Uterus (tissue), 4 donors: ENCODE measurements at places on chromosomes 2 and 18.

GRCh38 chr2:69683170-69683971, 39.8 kb upstream of the AAK1 start:
- H3K27me3 ChIP-seq, result no peaks in the 10 kb centered on the region
- no peaks in the 10 kb centered on the region for H3K36me3 ChIP-seq
- H3K4me1 ChIP-seq, result no peaks in the 10 kb centered on the region
- peak; percentile 80 for DNase-seq
- H3K4me3 ChIP-seq, result no peak overlapping the region

DNA sequence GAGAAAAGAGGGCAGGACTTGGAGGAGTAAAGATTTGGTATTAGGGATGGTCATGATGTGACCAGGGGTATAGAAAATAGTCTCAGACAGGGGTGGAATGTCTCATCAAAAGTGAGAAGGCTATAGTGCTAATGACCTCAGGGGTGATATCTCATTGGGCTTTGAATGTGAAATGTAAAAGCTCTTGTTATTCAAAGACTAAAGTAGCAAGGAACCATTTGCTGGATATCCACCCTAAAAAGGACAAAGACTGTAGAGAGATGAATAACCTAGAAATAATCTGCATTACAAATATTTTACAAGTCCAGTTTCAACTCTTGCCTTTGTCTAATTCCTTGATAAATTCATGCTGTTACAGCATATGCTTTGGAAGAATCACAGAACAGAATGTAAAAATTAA, 224.4 kb downstream of the ICOS start:
- H3K4me1 ChIP-seq, result no peaks in the 10 kb centered on the region
- no peak for DNase-seq
- no peaks in the 10 kb centered on the region for H3K27me3 ChIP-seq

GRCh38 chr2:150465703-150466569, 21.5 kb downstream of the RND3 start:
- no peaks in the 10 kb centered on the region for H3K27me3 ChIP-seq
- H3K27ac ChIP-seq, result peak overlapping the region; percentile 72
- DNase-seq, result no peak
- H3K4me3 ChIP-seq, result no peak overlapping the region
- no peaks in the 10 kb centered on the region for H3K36me3 ChIP-seq
- no peaks in the 10 kb centered on the region for H3K4me1 ChIP-seq

DNA sequence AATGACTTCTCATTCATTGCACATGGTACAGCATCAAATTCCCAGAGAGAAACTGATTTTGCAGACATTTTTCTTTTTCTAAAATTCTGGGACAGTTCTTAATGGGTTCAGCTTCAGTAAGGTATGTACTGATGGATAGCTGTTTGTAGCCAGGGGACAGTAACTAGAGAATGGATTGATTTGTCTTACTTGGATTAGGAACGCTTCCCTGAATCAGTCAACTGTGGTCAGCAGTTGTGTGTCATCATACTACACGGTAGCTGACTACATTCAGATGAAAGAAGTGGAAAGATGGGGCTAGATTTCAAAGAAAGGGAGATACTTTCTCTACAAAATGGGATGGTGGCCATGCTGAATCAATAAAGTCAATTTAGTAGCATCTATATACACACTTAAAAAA, 431.4 kb downstream of the GRB14 start:
- H3K4me3 ChIP-seq, result no peak overlapping the region
- DNase-seq, result no peak
- no peaks in the 10 kb centered on the region for H3K4me1 ChIP-seq
- no peak overlapping the region for H3K27ac ChIP-seq

DNA sequence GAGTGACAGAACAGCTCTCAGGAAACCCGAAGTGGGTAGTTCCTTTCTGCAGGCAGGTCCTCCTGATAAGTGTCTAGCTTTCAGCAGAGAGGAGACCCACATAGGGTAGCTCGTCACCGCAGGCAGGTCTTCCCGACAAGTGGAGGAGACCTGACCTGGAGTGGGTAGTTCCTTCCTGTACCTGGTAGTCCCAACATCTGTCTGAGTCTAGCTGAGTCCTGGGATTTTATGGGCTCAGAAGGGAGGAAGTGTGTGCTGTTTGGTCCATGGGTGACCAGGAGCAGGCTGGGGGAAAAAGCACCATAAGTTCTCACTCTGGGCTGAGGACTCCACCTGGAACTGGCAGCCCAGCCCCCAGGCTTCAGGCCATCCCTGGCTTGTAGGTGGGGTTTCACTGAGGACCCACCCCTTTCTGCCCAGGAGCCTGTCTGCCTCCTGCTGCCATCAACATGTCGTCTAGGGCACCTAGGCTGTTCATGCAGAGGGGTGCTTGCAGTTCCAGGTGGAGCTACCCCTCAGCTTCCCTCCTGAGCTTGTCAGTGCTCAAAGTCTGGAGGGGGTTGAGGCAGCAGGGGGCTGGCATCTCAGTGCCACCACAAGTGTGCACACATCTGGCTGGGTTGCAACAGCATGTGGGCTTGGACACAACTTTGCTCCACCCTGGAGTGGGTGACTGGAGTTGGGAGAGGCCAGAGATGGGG, 9.4 kb downstream of the DYSF start:
- no peak for DNase-seq
- no peaks in the 10 kb centered on the region for H3K4me1 ChIP-seq
- H3K4me3 ChIP-seq, result no peak overlapping the region
- H3K36me3 ChIP-seq, result no peaks in the 10 kb centered on the region
- no peak overlapping the region for H3K27ac ChIP-seq

- no peaks in the 10 kb centered on the region for H3K4me1 ChIP-seq
- no peaks in the 10 kb centered on the region for H3K27me3 ChIP-seq
- DNase-seq, result no peak
- H3K36me3 ChIP-seq, result no peaks in the 10 kb centered on the region
- H3K27ac ChIP-seq, result no peak overlapping the region
These were observed 231.5 kb upstream of the FBXO11 start for GRCh38 chr2:48137829-48138228.

DNA sequence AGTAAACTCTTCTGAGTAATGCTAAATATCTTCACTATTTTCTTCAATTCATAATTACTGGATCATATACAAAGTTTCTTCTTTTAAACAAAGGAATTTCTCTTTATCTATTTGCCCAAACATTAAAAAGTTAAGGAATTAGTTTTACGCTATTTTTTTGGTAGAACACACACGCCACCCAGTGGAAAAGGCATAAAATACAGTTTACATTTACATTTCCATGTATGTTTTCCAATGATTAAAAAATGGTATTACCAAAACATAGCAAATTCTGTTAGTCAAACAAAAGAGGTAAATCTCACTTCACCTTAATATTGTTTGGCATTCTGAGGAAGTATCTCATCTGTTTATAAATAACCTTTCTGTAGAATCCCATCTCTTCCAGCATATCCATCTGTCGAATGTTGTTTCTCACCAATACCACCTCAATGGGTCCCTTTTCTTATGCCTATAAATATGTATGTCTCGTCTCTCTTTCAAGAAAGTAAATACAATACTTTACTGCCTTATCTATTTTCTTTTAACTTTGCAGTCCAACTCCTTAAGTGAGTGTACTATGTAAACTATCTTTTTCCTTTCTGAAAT, 7.2 kb downstream of the BOLL start:
- no peaks in the 10 kb centered on the region for H3K36me3 ChIP-seq
- no peak overlapping the region for H3K4me3 ChIP-seq
- no peak overlapping the region for H3K27ac ChIP-seq
- DNase-seq, result no peak
- no peaks in the 10 kb centered on the region for H3K27me3 ChIP-seq

GRCh38 chr2:181107628-181107945, 127.2 kb downstream of the UBE2E3 start:
- H3K27me3 ChIP-seq, result no peaks in the 10 kb centered on the region
- no peak for DNase-seq
- no peak overlapping the region for H3K4me3 ChIP-seq

DNA sequence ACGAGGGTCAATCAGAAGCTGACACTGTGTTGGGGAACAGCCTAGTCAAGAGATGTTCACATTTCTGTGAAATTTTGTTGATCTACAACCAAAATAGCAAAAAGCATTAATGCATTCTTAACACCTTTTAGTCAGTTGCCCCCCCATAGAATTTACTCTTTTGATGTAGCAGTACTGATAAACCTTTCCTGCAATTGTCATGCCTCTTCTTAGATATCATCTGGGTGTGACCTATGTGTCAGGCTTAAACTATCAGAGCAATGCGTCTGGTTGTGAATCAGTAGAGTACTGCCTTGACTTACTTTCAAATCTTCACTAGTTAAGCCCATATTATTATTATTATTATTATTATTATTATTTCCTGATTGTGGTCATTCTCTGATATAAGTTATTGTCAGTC, 61.9 kb downstream of the GREB1L start:
- no peaks in the 10 kb centered on the region for H3K4me1 ChIP-seq
- no peak overlapping the region for H3K4me3 ChIP-seq
- no peak overlapping the region for H3K27ac ChIP-seq
- no peaks in the 10 kb centered on the region for H3K27me3 ChIP-seq
- DNase-seq, result no peak

GRCh38 chr18:47997338-47997780, 66.9 kb upstream of the SMAD2 start:
- no peak for DNase-seq
- no peak overlapping the region for H3K27ac ChIP-seq
- no peak overlapping the region for H3K4me3 ChIP-seq
- H3K4me1 ChIP-seq, result no peaks in the 10 kb centered on the region

DNA sequence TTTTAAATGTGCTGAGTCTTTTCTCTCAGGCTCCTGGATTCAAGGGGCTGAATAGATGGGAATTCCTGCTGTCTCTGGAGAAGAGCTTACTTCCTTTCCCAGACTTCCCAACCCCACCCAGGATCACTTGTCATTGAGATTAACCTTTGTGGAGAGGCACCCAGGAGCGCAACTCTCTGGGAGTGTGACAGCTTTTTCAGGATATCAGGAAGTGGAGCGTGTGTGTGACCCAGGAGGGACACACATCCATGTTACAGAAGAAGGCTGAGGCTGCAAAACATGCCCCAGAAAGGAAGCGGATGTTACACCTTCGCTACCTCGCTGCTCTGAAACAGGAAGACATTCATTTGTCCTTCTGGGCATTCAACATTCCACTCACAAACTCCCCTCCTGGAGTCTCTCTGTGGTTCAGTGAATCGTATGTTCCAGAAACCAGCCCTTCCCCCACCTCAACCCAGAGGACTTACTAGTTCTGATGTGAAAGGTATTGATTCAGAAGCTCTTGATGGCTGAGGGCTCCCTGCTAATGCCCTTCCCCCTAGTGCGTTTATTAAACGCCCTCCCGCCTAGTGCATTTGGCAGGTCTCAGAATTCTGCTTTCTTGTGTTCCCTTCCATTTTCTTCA, 523.9 kb downstream of the TNS1 start:
- H3K27me3 ChIP-seq, result no peaks in the 10 kb centered on the region
- H3K36me3 ChIP-seq, result no peaks in the 10 kb centered on the region
- H3K27ac ChIP-seq, result no peak overlapping the region

DNA sequence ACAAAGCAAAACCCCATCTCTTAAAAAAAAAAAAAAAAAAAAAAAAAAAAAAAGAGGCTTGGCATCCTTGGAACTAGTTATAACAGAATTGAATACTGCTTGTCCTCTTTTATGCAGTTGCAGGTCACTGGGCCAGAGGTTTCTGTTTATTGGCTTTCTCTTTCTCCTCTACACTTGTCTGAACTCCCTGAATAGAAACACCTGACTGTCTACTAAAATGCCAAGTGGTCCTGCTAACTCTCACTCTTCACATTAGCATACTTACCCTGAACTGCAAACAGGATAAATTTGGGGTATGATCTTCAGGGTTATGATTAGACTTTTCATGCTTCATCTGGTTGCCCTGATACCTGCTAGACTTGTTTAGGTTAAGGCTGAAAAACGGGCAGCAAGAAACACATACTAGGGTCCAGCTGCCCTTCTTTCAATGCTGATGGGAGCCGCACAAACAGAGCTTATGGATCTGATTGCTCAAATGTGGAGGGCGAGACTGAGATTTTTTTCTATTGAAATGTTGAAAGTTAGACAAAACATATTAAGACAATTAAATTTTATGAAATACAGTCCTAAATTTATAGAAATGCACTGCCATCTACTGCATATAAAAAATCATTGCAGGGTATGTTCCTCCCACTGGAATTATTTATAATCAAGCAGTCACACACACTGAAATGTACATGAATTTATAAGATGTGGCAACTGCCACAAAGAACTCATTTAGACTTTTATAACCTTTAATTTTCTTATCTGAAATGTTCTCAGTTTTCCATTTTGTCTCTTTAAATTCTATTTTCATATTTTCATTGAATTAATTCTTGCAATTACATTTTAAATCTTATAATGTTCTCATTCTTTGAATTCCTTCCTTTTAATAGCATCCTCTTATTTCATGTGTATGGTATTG, 40.8 kb downstream of the GTF3C3 start:
- H3K36me3 ChIP-seq, result no peaks in the 10 kb centered on the region
- no peak for DNase-seq
- H3K4me1 ChIP-seq, result no peaks in the 10 kb centered on the region
- H3K4me3 ChIP-seq, result no peak overlapping the region
- no peak overlapping the region for H3K27ac ChIP-seq

DNA sequence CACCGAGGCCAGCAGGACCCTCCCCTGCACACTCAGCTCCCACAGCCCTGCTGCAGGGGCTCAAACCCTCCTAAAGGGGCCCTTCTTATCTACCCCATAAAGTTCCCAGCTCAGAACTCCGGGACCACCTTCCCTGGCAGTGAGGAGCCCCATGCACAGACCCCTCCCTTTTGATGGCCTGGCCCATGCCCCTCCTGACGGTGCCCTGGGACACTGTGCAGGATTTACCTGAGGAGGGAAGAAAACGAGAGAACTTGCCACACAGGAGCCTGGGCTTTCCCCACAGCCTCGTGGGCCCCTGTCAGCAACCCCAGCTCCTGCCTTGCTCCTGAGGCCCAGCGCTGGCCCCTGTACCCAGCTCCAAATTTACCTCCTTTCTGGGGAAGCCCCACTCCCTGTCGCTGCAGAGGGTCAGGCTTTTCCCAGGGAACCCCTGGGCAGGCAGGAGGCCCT, 206.3 kb upstream of the SALL3 start:
- H3K4me3 ChIP-seq, result no peak overlapping the region
- H3K27ac ChIP-seq, result no peak overlapping the region
- no peaks in the 10 kb centered on the region for H3K36me3 ChIP-seq

DNA sequence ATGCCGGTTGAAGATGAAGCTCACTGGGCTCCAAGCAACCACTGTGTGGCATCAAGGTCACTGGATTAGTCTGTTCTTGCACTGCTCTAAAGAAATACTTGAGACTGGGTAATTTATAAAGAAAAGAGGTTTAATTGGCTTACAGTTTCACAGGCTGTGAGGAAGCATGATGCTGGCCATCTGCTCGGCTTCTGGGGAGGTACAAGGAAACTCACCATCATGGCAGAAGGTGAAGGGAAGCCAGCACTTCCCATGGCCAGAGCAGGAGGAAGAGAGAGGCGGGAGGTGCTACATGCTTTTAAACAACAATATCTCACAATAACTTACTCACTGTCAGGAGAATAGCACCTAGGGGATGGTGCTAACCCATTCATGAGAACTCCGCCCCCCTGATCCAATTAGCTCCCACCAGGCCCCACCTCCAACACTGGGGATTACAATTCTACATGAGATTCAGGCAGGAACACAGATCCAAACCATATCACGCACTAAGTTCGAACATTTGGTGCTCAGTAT, 109.7 kb upstream of the MGAT5 start:
- no peak for DNase-seq
- H3K27ac ChIP-seq, result no peak overlapping the region
- H3K4me3 ChIP-seq, result no peak overlapping the region
- no peaks in the 10 kb centered on the region for H3K27me3 ChIP-seq
